ENCODE measurements at places on chromosomes 2 and 18.
A peak's percentile ranks its signal among the peaks of the same experiment; 100 is the strongest.

- H3K27ac ChIP-seq = no peak overlapping the region
- no peak for DNase-seq
- H3K4me3 ChIP-seq = no peak overlapping the region
- H3K4me1 ChIP-seq = no peaks in the 10 kb centered on the region
- no peaks in the 10 kb centered on the region for H3K36me3 ChIP-seq
Measured at GRCh38 chr2:47194410-47194809, 39.3 kb upstream of the STPG4 start.

DNA sequence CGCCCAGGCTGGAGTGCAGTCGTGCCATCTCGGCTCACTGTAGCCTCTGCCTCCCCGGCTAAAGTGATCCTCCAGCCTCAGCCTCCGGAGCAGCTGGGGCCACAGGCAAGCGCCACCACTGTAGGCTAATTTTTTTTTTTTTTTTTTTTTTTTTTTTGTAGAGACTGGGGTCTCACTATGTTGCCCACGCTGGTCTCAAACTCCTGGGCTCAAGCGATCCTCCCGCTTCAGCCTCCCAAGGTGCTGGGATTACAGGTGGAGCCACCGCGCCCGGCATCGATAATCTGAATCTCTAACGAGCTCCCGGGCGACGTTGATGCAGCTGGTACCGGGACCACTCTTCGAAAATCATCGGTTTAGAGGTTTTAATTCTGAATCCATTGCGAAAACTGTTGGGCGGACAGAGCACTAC is 520 bp upstream of the CYP20A1 start:
- peaks cover 7% of the 10 kb centered on the region for H3K36me3 ChIP-seq
- DNase-seq = no peak
- H3K4me3 ChIP-seq = peak overlapping the region; percentile 85
- H3K27me3 ChIP-seq = no peaks in the 10 kb centered on the region

DNA sequence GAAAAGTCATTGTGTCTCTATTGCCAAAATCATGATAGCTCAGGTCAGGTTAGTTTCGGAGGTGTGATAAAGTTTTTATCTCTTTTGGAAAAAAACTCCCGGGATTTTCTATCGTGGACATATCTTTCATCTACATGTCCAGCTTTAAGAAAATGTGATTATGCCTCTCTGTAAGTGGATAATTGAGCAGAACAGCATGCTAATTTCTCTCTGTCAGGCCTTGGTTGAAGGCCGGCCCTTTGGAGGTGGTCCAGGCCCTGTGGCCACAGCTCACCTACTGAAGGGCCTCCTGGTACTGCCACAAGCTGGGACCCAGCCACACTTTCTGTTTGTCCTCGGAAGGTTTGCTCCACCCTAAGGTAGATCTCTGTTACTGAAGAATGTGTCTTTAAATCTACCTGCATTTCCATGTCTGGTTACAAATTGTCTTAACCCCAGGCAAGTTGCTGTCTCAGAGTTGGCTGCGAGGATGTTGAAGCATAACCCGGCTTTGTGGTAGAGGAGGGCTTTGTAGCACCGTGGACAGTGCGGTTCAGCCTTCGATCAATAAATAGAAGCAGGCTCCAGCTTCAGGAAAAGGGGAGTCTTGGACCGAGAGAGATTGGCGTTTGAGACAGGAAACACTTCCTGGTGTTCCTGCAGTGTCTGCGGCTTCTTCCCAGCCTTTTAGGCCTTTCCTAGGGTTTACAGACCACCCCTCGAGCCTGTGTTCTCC is 25.5 kb downstream of the TCF7L1 start:
- no peak for DNase-seq
- H3K4me1 ChIP-seq = peaks cover 41% of the 10 kb centered on the region
- no peaks in the 10 kb centered on the region for H3K27me3 ChIP-seq
- H3K4me3 ChIP-seq = no peak overlapping the region
- peak overlapping the region; percentile 28 for H3K27ac ChIP-seq

- no peaks in the 10 kb centered on the region for H3K27me3 ChIP-seq
- H3K4me1 ChIP-seq = no peaks in the 10 kb centered on the region
- no peak overlapping the region for H3K27ac ChIP-seq
- DNase-seq = no peak
- H3K36me3 ChIP-seq = no peaks in the 10 kb centered on the region
Measured at GRCh38 chr2:23537991-23538390, 153.0 kb downstream of the KLHL29 start.

- H3K27ac ChIP-seq = no peak overlapping the region
- H3K36me3 ChIP-seq = no peaks in the 10 kb centered on the region
- DNase-seq = no peak
- no peaks in the 10 kb centered on the region for H3K27me3 ChIP-seq
- H3K4me1 ChIP-seq = no peaks in the 10 kb centered on the region
Measured at GRCh38 chr18:49690312-49690711, 123.0 kb downstream of the ACAA2 start.
